ENCODE measurements at places on chromosomes 12 and 14.

GRCh38 chr12:57837864-57838562 lies 8.5 kb downstream of the CTDSP2 start:
- peak; percentile 60 for DNase-seq

GRCh38 chr12:50387487-50387886 lies 8.9 kb downstream of the FAM186A start:
- no peak for DNase-seq

- no peak for DNase-seq
These were observed 11.6 kb downstream of the CKB start for GRCh38 chr14:103510724-103511693.

DNA sequence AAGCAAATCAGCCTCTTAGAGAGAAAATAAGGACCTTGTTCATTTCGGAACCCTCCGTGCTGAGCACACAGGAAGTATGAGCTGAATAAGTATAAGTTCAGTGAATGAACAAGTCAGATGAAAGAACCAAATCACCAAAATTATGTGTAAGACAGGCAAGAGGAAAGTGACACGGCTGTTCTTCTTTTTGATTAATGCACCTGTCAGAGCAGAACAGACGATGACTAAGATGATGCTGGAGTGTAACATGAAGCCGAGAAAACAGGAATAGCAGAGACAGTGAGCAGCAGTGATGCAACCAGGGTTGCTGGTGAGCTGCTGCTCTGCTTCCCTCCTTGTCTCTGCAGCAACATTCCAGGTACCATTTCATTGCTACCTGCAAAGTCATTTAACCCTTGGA lies 861.1 kb downstream of the GALC start:
- DNase-seq: no peak

DNA sequence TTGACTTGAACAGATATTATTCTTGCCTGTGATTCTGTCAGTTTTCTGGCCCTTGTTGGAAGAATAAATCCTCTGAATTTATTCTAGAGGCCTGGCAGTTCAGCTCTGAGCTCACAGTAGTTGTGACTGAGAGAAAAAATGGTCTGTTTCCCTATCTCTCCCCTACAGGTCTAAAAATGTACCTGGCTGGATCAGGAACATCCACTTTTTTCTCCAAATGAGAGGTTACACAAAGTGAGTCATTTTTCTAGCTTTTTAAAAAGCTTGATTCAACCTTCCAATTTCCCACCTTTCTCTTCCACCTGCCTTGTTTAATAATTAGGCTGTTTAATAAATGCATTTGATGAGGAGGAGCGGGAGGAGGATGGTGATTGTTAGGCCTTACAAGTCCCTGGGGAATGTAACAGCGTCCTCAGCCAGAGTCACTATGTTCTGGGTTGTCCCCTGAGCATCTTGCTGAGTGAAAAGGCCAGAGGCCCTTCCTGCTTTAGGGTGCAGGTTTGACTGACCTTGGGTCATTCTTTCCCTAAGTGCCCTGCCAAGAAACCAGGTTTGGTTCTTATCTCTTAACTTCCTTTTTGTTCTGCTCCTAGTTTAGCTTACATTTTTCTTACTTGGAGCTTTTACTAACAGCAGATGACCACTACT lies 91.7 kb upstream of the FUT8 start:
- DNase-seq: no peak

- peak; percentile 72 for DNase-seq
These were observed 53.3 kb downstream of the RBM19 start for GRCh38 chr12:113912760-113913329.

- no peak for DNase-seq
These were observed 16.9 kb upstream of the DUSP6 start for GRCh38 chr12:89369166-89369565.

GRCh38 chr14:78974691-78975090 lies 804.5 kb downstream of the NRXN3 start:
- DNase-seq: no peak

- no peak for DNase-seq
These were observed 56.7 kb downstream of the NTF3 start for GRCh38 chr12:5488626-5488955.

GRCh38 chr14:44383636-44384035 lies 123.4 kb downstream of the FSCB start:
- DNase-seq: no peak

- DNase-seq: no peak
These were observed 5.2 kb downstream of the NEDD1 start for GRCh38 chr12:96912261-96912660.

DNA sequence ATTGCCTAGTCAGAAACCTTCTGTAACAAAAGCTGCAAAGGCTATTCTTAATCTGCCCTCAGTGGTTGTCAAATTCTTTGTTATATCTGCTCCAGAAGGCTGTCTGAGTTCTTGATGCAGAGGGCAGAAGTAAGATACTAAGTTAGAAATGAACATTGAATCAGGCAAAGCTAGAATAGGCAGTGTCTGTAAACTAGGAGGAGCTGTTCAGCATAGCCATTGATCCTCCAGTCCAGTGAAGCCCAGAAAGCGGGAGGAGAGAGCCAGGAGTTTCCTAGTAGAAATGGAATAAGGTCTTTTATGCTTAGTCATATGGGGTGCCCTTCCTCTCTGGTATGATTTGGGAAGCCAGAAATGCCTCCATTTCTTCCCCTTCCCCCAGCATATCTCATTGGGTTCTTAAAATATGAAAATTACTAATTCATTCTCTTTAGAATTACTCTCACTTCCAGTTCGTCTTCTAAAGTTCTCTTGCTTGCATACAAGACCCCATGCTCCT lies 76.2 kb downstream of the APAF1 start:
- DNase-seq: no peak

DNA sequence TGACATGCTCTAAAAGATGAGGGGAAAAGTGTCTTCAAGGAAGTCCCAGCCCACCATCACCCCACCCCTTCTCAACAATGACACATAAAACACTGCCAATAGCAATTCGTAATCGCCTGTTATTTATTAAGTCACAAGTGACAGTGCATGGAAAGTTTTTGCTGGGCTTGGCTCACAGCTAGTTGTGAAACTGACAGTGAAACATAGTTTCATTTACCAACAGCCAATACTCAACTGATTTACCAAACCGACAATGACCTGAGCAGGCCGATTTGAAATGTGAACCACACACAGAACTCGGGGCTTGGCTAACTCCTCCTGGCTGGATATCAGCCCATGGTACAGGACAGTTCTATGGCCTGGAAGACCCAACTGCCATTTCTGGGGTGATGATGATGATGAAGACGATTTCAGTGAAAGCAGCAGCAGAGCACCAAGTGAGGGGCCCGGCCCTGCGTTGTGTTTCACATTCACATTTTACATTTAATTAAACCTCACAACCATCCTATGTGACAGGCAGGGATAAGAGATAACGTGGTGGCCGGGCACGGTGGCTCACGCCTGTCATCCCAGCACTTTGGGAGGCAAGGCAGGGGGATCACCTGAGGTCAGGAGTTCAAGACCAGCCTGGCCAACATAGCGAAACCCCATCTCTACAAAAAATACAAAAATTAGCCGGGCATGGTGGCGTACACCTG lies 42.7 kb downstream of the CAMKK2 start:
- no peak for DNase-seq

DNA sequence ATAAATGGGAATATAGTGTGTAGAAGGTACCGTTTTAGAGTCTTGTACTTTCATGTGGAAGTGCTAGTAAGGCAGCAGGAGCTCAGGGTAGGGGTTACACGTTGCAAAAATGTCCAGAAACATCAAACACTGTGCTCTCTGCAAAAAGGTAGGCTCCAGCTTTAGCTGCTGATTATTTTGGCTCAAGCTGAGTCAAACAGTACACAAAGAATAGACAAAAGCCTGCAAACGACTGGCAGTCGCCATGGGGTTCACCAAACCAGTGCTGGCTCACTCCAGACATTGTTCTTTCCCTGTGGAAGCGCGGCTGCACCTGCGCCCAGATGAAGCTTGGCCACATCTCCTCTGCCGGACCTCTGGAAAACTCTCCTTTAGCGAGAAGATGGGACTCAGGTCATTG lies 45.3 kb upstream of the NAA30 start:
- no peak for DNase-seq

- DNase-seq: no peak
These were observed 217.3 kb downstream of the PPM1H start for GRCh38 chr12:62717643-62718042.

- DNase-seq: no peak
These were observed 45.8 kb upstream of the FGD4 start for GRCh38 chr12:32353540-32353939.

GRCh38 chr14:91843437-91843836 lies 23.9 kb downstream of the TC2N start:
- DNase-seq: no peak

- DNase-seq: no peak
These were observed 125.7 kb upstream of the KRAS start for GRCh38 chr12:25376407-25376806.

GRCh38 chr12:55931780-55932550 lies 1.0 kb downstream of the DGKA start:
- peak; percentile 79 for DNase-seq

GRCh38 chr12:45535610-45536180 lies 193.8 kb upstream of the ARID2 start:
- DNase-seq: no peak

DNA sequence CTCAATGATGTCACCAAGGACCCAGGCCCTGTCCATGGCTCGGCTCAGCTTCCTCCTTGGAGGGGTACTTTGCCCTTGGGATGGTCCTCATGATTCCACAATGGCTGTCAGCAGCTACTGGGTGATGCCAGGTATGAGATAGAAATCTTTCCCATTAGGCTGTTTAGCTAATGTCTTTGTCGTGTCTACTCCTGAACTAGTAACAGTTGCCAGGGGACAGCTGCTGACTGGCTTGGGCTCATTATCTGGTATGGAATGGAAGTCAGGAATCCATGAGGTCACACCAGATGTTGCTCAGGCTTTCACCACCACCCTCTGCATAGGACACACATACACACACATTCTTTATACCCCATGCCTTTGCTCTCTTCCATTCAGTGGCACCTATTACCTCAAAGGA lies 9.2 kb downstream of the PRPH start:
- no peak for DNase-seq

- DNase-seq: no peak
These were observed 8.1 kb downstream of the GAPDH start for GRCh38 chr12:6542209-6543009.

DNA sequence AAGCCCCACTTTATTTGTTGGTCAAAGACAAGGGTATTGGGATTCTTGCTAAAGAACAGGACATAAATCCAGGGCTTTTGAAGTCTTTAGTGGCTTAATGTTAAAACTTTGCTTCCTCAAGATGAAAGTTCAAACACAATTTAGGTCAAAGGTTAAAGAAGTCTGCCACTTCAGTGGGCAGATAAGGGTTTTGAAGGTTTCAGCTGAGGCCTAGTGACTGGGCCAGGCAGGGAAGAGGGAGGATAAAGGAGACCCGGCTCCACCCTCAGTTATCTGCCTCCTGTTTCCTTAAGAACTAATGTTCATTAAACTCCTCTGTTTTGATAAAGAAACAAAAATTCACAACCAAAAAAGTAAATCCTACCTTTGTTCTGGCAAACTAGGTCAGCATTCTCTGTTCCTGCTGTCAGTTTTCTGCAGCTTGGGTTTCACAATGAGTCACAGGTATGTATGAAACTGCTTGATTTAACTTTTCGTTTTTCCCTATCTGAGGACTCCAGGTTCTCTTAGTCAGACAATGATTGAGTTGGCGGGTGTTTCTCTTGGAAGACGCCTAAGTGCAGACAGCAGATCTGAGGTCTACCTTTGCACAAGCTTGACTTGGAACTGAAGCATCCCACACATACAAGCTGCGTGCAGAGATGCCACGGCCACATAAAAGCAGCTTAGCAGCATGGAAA lies 208.3 kb downstream of the EXOC5 start:
- no peak for DNase-seq

DNA sequence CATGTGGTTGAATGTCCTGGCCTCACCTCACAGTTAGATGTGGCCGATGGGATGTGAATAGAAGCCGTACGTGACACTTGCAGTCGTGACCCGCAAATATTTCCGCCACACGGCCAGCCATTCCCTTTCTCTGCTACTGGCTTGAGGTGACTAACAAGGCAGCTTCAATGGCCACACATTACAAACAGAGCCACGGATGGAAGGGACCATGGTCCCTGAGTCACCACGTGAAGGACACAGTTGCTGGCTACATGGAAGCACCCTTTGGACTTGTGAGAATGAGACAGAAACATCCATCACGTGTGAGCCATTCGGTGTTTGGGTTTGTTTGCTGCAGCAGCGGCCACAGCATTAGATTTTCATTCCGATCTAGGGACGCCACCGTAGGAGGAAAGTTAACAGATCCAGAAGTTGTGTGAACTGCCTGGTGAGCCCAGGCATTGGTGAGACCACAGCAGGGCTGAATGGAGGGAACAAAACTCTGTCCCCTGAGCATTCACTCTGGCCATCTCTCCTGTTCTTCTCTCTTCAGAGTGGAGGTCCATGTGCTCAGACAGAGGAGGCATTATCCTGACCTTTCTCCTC lies 33.5 kb upstream of the ADGRD1 start:
- DNase-seq: no peak

- no peak for DNase-seq
These were observed 230.8 kb upstream of the NPAS3 start for GRCh38 chr14:32707742-32708500.

DNA sequence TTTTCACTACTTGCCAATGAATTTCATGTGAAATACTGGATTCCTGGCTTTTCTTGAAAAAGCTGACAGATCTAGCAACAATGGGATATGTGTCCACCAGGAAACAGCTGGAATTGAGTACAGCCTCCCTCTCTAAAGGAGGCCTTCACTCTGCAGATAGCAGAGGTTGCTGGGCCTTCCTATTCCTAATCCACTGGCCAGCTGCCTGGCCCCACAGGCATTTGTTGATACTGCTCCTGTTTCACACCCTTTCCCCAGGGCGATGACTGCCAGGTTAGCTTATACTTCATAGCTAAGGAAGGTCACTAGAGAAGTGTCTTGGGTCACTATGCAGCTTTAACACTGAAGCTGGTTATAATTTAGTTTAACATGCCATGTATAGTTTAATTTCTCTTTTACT lies 87.5 kb upstream of the PDZRN4 start:
- no peak for DNase-seq

DNA sequence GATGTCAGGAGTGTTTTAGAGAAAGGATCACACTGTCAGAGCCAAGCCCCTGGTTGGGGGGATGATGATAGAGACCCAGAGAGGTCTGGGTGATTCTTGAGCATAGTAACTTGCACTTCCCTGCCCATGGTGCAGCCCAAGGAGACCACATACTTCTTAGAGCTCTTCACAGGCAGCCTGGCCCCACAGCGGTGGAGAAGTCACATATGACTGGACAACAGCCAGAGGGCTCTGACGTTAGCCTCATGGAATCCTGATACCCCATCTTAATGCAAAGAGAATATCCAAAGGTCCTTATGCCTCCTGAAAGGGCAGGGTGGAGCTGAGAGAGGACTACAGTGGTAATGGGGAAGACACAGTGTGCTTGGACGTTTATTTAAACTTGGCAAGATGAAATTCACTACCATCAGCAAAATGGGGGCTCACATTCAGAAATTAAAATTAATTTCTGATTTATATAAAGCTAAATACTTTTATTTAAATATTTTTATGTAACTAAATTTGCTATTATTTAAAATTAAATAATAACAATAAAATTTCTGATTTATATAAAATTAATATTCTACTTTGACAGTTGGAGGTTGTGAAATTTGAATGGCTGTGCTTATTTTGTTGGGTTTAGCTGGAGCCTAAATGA lies 131.3 kb downstream of the KTN1 start:
- no peak for DNase-seq

- no peak for DNase-seq
These were observed 3.1 kb upstream of the STRN3 start for GRCh38 chr14:31029016-31029970.

All from Right ventricle myocardium superior (tissue), 1 donor.